ENCODE measurements at places on chromosomes 1 and 21. TPM values are rescaled to one million over a fixed set of nuclear protein-coding genes. Genes with fewer than 3 reads are reported as not detected.

DNA sequence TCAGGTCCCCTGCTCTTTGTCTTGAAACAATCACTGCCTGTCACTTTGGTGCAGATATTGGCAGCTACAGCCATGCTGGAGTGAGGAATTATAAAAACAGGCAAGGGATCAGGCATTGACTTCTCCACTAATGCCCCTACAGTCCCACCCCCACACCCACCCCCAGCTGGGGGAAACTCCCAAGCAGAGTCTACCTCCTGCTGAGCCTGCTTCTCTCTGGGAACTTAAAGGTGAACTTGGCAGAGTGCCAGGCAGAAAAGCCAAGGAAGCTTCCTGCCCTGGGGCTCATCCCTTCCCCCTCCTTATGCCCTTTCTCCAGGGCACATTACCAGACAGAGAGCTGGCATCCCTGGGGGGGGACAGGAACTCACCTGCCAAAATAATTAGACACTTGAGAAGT, 6.7 kb downstream of the NCMAP start:
- DNase-seq: no peak

DNA sequence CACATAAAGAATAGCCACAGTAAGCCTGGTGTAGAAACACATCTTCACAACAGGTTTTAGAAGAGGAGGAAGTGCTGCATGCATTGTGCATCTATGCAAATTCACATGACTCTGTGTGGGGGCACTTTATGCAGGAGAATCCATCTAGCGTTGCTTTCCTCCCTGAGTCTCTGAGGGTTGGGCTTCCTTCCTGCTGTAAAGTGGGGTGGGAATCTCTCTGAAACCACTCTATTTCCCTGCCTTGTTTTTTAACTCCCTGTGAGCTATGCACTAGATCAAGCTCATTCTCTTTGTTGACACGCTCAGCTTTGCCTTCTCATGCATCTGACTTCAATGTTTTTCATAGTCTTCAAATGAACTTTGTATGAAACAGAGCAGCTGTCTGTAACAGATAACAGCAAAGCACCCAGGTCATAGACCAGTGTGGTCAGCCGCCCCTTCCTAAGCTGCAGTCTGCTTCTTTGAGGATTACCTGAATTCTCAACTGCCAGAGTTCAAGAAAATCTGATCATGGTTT, 102.7 kb upstream of the DPH5 start:
- DNase-seq: no peak

GRCh38 chr1:184941735-184942134, 32.6 kb downstream of the NIBAN1 start:
- DNase-seq: no peak

GRCh38 chr1:29320156-29320940, 84.0 kb downstream of the PTPRU start:
- no peak for DNase-seq

GRCh38 chr1:167052389-167052788, 37.8 kb downstream of the GPA33 start:
- DNase-seq: no peak

GRCh38 chr1:27862671-27863537, 9.4 kb upstream of the THEMIS2 start:
- DNase-seq: no peak

- no peak for DNase-seq
Observed at GRCh38 chr1:198986442-198986841, 347.6 kb downstream of the PTPRC start.

- no peak for DNase-seq
Observed at GRCh38 chr1:225885336-225885735, 3.2 kb upstream of the TMEM63A start.

- DNase-seq: no peak
Observed at GRCh38 chr1:167369175-167369574, 148.5 kb downstream of the POU2F1 start.

- no peak for DNase-seq
Observed at GRCh38 chr1:223531742-223532341, 133.7 kb downstream of the CAPN8 start.

- DNase-seq: no peak
Observed at GRCh38 chr1:182752077-182752988, 37.2 kb upstream of the NPL start.

DNA sequence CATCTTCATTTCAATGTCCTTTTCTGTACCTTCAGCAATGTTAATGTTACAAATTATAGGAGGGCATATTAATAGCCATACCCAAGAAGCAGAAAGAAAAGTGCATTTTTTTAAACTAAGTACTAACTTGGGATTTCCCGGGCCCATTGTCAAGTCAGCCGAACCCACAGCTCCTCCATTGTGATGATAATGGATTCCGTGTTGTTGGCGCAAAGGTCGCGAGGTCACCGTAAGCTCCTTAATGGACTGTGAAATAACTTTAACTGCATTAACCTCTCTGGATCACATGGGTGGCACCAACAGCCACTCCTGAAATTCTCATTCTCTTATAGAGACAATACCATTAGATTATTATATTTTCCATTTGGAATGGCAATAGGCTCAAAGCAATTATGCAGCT, 250.6 kb upstream of the RRP15 start:
- no peak for DNase-seq

DNA sequence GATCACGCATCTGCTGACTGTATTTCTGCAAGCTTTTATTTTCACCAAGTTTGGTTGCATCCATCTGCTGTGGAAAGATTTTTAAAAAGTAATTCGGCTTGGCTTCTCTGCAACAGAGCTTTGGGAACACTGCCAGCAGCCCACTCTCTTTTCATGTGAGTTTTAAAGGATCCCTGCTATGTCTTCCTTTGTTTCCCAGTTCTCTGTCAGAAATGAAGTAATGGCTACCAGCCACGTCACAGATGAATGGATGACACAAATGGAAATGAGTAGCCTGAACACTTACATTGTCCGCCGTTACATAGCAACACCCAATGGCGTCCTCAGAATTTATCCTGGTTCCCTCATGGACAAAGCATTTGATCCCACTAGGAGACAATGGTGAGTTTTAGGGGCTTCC, 80.6 kb upstream of the RAVER2 start:
- no peak for DNase-seq

GRCh38 chr1:119924948-119925898, 28.9 kb upstream of the ADAM30 start:
- no peak for DNase-seq

- DNase-seq: no peak
Observed at GRCh38 chr1:64936956-64937355, 29.4 kb downstream of the JAK1 start.

GRCh38 chr1:242431786-242432185, 92.7 kb downstream of the PLD5 start:
- DNase-seq: no peak

DNA sequence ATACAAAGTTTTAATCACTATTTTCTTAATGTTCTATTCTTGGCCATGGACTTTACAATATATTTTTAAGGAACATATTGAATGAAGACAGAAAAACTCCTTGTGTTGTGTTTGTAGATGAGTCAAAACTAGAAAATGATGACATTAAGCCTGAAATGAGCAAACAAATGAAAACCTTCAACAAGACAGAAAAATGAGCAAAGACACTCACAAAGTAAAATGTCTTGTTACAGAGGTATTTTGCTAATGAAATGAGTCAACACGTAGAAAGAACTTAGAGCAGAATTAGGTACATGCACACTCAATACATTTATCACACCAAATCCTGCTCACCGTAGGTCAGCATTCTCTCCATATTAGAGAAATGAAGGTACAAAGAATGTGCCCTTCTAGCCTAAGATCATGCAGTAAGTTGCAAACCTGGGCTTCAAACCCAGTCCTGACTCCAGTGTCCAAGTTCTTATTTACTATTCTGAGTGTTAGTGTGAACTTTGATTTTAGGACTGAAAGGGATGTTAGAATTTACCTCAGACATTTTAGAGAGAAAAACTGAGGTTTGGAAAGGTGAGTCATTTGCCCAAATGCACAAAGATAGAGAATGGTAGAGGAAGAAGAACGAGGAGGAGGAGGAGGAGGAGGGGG, 133.9 kb upstream of the SGIP1 start:
- DNase-seq: no peak

- no peak for DNase-seq
Observed at GRCh38 chr1:11804666-11805421, 920 bp downstream of the MTHFR start.

- no peak for DNase-seq
Observed at GRCh38 chr1:18491168-18491567, 10.4 kb downstream of the KLHDC7A start.

DNA sequence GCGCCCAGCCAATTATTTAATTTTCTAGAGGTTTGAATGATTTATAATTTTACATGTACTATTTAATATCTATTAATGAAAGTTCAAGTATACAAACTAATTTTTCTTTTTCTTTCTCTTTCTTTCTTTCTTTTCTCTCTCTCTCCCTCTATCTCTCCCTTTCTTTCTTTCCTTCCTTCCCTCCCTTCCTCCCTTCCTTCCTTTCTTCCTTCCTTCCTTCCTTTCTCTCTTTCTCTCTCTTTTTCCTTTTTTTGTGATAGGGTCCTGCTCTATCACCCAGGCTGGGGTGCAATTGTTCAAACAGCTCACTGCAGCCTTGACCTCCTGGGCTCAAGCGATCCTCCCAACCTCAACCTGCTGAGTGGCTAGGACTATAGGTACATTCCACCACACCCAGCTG, 16.1 kb upstream of the KIF14 start:
- DNase-seq: no peak

DNA sequence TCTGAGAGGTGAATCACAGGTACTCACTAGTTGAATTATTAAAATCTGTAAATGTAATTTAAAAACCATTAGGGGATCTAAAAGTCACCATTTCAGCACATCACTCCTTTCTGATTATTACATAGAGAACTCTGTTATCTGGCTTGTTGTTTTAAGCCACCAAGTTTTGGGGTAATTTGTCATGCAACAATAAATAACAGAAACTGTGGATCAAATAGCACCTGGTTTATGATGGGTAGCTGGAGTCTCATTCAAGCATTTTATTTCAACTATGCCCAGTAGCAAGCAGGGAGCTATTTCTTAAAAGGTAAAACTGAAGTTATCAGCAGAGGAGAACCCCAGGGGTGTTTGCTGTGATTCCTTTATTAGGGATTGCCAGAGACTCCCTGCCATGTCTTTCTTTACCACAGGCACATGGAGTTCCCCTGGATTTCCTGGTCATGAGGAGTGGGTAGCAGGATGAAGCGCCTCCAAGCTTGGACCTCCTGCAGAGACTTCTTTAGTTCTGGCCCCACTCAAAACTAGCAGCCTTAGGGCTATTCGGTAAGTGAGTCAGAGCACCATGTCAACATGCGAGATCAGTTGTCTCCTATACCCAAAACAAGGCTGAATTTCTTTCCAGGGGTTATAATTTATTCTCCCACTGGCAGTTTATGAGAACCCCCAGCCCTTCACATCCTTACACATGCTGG, 179.2 kb downstream of the GIPC2 start:
- DNase-seq: no peak

DNA sequence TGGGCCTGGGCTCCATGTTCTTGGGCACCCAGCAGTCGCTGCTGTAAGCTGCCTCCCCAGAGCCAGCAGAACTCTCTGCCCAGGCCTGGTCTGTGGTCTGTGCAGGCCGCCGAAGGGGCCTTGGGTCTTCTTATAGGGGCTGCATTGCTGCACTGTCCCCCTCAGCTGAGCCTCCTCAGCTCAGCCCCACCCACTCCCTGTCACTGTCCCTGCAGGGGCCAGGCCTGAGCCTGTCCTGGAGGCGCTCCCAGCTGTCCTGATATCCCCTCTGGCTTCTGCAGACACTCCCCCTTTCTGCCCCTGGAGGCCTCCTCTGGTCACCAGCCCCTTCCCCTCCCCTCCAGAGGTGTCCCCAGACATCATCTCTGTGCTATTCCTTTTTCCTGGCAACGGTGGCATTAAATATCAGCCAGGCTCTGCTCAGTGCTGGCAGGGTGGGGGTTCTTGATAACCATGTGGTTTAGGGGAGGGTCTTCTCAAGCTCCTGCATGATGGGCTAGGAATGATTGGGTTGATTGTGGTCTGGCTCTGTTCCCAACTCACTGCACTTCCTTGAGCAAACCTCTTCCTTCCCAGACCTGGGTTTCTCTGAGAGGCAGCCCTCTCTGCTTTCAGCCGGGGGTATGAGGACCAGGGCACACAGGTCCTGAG, 3.7 kb upstream of the FOXO6 start:
- no peak for DNase-seq

DNA sequence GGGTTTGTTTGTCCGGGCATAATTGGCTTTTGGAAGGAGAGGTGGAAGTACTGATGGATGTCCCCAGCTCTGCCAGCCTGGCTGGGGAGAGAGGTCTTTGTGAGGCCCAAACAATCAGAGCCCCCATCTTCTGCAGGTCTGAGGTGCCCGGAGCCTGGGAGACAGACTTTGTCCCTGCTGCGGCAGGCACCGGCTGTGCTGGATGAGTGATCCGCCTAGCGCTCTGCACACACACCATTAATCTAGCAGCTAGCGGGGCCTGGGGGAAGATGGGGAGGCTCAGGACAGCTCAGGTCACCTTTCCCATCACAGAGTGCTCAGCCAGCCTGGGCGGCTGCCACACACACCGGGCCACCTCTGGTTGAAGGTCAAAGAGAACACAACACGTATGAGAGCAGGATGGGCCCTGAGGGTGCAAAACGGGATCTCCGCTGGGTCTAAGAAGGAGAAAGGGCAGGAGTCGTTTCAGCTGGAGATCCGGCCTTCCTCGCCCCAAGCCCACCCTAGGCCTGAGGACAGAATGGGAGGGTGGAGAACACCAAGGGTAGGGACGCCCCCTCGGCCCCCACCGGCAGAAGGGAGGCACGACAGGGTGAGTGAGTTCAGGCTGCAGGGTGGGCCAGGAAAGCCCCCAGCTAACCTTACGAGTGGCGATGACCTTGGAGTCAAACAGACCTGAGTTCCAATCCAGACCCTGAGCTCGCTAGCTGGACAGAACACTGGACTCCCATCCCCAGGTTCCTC, 341.8 kb downstream of the NPHP4 start:
- DNase-seq: no peak

DNA sequence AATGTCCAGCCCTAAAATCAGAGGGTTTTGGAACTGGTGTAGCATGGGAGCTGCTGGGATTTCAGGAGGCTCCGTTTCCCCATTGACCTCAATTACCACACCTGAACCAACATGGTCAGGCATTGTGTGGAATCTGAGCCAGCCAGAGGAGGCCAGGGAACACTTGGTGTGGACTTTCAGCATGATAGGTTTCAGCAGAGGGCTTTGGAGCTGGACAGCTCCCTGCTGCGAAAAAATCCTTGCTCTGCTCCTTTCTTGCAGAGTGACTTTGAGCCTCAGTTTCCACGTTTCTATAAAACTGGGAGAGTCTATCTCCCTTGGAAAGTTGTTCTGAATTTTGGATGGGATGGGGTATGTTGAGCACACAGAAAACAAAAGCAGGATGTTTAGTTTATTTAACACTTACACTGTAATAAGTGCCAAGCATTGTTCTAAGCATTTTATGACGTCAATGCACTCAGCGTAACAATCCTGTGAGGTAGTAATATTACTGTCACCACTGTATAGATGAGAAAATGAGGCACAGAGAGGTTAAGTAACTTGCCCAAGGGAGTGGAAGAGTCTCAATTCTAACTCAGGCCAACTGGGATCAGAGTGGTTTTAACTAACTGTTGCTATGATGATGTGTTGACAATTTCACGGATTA, 168.0 kb downstream of the GRIK3 start:
- DNase-seq: no peak

- DNase-seq: no peak
Observed at GRCh38 chr1:111212634-111213335, 12.3 kb upstream of the DENND2D start.

RTCA gene
- 64.5 TPM for total RNA-seq

CD247 gene
- total RNA-seq: 130 TPM

VHLL gene
- total RNA-seq: 0.35 TPM

ADORA1 gene
- total RNA-seq: not detected

FALEC gene
- total RNA-seq: not detected

SPRR2A gene
- not detected for total RNA-seq

CCDC185 gene
- not detected for total RNA-seq

CLEC20A gene
- not detected for total RNA-seq

ARID4B gene
- 39.9 TPM for total RNA-seq

FAM151A gene
- not detected for total RNA-seq

PODN gene
- total RNA-seq: not detected
